Calu3 (cell line): ENCODE measurements at places on chromosomes 7 and 10.

DNA sequence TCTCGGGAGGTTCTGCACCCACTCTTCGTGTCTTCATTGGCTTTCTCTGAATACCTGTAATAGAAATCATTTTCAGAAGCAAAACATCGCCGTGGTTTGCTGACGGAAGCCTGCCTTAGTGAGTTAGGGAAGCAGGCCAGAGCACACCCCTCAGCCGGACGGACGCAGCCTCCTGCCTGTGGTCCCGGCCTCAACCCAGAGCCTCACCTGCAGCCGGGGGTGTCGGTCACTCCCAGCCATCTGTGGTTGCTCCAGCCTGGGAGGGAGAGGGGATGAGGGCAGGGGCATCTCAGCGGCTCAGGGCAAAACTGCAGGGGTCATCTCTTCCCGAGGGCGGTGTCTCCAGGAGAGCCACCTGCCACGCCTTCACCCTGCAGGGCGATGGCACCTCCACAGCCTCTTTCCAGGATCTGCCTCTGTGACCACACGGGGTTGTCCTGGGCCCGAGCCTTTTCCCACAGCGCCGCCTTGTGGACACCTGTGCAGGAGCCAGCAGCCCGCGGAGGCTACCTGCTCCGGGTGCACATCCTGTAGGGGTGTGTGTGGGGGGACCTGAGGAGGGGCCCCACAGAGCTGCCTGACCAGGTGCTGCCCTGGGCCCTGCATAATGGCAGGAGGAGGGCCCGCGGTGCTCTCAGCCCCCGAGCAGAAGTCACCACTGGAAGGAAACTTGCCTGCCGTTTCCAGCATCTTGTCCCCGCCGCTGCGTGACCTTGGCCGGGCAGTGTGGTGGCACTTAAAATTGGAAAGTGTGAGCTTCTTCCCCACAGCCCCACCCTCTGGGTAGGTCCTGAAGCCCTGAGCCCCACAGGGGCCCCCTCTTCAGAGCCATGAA is 21.6 kb upstream of the AP5Z1 start:
- DNase-seq, result peak; percentile 96

GRCh38 chr7:143050931-143051330 is 1.2 kb upstream of the OR6V1 start:
- DNase-seq, result no peak

- no peak for DNase-seq
These were observed 2.0 kb upstream of the RBAK start for GRCh38 chr7:5043661-5044060.

GRCh38 chr10:131657985-131658330 is 242.8 kb upstream of the PPP2R2D start:
- DNase-seq, result no peak

DNA sequence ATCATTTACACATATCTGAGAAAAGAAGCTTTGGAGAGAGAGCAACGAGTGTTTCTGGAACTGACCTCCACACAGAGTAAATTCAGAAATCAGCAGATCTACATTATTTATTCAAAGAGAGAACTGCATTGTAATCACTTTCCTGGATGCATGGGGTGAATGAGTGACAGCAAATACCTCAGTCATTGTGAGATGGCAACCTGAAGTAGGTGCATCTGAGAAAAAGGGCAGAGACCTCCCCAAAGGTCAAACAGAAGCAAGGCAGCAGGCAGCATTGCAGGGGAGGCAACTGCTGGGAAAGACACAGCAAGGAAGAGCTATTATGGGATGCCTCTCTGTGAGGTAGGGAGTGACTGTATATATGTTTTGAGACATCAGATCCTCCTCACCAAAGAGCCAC is 26.5 kb upstream of the SMIM30 start:
- DNase-seq, result no peak

DNA sequence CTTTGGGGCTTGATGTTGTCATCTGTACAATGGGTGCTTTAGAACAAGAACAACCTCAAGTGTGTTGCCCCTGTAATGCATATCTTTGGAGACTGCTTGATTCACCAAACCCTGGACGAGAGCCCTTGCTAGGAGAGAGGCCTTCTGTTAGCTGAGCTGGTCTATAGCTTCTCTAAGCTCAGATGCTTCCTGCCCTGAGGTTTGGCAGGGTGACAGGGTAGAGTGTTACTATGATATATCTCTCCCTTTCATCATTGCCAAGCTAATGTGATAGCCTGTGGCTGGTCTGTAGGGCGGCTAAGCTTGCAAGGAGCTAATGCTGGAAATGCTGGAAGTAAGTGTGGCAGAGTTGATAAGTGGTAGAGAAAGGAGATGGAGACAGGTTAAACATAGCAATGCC is 364.1 kb downstream of the RPS24 start:
- DNase-seq, result no peak

DNA sequence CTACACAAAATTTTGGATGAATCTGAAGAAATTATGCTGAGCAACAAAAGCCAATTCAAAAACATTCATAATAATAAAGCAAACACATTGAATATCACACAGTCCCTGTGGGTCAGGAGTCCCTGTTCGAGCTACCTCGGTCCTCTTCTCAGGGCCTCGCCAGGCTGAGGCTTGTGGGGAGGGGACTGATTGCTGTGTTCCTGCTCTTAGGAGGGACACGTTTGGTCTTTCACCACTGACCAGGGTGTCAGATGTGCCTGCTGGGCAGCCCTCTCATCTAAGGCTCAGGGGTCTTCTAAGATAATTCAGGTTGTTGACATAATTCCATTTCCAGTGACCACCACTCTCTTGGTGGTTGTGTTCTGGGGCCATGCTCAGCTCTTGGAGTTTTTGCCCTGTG is 233.8 kb upstream of the PPP2R2D start:
- no peak for DNase-seq

GRCh38 chr7:140417456-140418155 is 13.7 kb downstream of the RAB19 start:
- DNase-seq, result no peak

- peak; percentile 59 for DNase-seq
These were observed 303.9 kb downstream of the OTUD1 start for GRCh38 chr10:23742807-23743206.

DNA sequence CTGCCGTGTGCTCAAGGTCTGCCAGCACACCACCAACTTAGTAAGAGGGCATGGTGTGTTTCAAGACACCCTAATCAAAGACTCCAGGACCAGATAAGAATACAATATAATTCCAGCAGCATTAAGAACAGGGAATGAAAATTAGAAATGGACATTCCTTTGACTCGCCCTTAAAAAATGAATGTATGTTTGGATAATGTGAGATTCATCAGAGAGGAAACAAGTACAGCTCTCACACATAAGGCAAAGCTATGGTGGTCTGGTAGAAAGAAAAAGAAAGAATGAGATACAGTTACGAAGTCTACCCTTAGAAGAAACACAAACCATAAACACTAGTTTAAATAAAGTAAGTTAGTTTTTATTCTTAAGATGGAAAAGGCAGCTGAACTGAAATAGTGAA is 174.8 kb upstream of the ANK3 start:
- no peak for DNase-seq

GRCh38 chr7:80890426-80891258 is 28.2 kb downstream of the SEMA3C start:
- no peak for DNase-seq

DNA sequence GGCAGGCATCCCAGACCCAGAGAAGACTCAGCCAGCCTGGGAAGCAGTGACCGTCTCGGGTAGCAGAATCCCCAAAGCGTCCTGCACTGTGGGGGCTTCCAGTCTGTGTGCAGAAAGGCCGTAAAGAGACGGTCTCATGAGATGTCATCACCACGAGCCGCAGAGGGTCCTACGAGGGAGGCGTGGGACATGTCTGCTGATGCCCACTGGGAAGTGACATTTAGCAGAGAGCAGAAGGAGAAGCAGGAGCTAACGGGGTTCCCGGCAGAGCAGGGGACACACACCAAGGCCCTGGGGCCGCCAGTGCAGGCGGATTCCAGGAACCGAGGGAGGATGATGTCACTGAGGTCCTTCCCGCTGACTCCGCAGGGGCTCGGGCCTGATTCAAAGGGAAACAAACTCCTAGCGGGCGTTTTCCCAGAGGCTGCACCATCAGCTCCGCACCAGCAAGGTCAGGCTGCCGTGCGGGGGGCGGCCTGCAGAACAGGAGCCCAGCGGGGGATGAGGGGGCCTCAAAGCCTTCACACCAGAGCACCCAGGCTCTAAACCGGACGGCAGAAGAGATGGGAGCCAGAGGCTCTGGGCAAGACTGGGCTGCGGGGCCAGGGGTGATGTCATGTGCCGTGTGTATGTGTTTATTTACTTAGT is 85.4 kb upstream of the PDGFA start:
- no peak for DNase-seq

DNA sequence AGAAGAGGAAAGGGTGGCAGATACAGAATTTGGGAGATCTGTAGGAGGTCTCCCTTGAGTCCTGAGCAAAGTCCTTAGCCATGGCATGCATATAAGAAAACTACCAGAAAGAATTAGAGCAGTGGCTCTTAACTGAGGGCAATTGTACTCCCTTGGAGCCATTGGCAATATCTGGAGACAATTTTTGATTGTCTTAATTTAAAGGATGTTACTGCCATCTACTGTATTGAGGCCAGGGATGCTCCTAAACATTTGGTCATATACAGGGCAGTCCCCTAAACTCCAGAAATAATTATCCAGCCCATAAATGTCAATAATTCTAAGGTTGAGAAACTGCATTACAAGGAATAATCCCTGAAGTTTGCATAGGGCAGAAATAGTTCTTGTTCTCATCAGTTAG is 136.4 kb upstream of the ODAD2 start:
- DNase-seq, result no peak

DNA sequence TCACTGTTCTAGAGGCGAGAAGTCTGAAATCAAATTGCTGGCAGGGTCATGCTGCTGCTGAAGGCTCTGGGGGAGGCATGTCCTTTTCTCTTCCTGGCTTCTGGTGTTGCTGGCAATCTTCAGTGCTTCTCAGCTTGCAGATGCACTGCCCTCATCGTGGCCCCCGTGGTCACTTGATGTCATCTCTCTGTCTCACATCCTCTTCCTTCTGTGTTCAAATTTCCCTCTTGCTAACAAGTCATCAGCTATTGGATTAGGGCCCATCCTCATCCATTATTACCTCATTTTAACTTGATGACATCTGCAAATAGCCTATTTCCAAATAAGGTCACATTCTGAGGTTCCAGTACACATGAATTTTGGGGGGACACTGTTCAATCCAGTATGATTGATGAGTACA is 36.6 kb upstream of the SRGN start:
- no peak for DNase-seq

- no peak for DNase-seq
These were observed 823.1 kb downstream of the CCSER2 start for GRCh38 chr10:85151506-85151905.
